ENCODE measurements at places on chromosomes 2 and 18.
A peak's percentile ranks its signal among the peaks of the same experiment; 100 is the strongest.

DNA sequence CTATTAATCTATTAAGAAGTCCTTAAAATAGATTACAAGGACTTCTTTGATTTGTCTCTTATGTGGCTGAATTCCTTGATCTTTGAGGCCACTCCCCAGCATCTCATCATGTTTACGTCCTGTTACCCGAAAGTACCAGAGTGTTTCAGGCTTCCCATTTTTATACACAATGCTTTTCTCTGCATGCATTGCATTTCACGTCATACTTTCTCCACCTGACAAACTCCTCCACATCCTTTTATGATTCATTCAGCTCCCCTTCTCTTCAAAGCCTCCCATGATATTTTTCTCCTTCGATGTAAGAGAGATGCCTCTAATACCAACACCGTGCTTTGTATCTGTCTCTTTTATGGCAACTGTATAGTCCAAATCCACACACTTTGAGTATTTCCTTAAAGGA, 379.0 kb upstream of the CRIM1 start:
- H3K27ac ChIP-seq = no peak overlapping the region
- no peak for DNase-seq
- H3K36me3 ChIP-seq = no peaks in the 10 kb centered on the region
- peaks cover 3% of the 10 kb centered on the region for H3K27me3 ChIP-seq
- H3K4me3 ChIP-seq = no peak overlapping the region

GRCh38 chr2:109582928-109583895, 30.6 kb downstream of the SEPTIN10 start:
- DNase-seq = no peak
- no peak overlapping the region for H3K4me3 ChIP-seq
- no peak overlapping the region for H3K27ac ChIP-seq
- no peaks in the 10 kb centered on the region for H3K4me1 ChIP-seq
- no peaks in the 10 kb centered on the region for H3K36me3 ChIP-seq

DNA sequence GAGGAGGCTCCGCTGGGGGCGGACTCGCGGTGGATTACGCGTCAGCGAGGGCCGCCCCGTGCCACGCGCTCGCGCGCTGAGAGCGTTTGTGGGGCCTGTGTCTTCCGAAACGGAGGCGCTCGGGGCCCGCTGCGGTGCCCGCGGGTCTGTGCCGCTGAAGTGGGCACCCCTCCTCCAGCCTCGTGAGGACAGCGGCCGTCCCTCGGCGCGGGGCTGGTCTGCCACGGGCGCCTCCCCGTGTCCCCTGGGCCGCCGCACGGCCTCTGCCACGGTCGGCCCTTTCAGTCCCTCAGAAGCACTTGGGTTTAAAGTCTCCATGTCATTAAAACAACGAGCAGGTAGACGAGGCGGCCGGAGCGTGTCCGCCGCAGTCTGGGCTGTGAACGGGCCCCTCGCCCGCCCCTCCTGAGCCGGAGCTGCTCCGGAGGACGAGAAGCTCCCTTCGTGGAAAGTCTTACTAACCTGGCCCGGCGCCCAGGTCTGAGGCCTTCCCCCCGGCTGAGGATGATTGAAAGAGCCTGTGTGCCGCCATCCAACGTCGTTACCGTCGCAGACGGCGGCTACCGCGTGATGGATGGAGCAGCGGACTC, 97.6 kb downstream of the NFATC1 start:
- peaks cover 43% of the 10 kb centered on the region for H3K4me1 ChIP-seq
- no peak for DNase-seq
- no peak overlapping the region for H3K27ac ChIP-seq
- H3K27me3 ChIP-seq = no peaks in the 10 kb centered on the region
- H3K36me3 ChIP-seq = peaks cover 45% of the 10 kb centered on the region
- H3K4me3 ChIP-seq = no peak overlapping the region

- H3K4me3 ChIP-seq = no peak overlapping the region
- H3K27me3 ChIP-seq = no peaks in the 10 kb centered on the region
- peaks cover 17% of the 10 kb centered on the region for H3K4me1 ChIP-seq
Observed at GRCh38 chr2:23944527-23944926, 4.3 kb downstream of the UBXN2A start.

GRCh38 chr18:6730416-6731221, 1.1 kb downstream of the ARHGAP28 start:
- no peak overlapping the region for H3K27ac ChIP-seq
- DNase-seq = no peak
- no peak overlapping the region for H3K4me3 ChIP-seq
- peaks cover 2% of the 10 kb centered on the region for H3K4me1 ChIP-seq

GRCh38 chr2:96218508-96219131, 10.0 kb upstream of the STARD7 start:
- no peaks in the 10 kb centered on the region for H3K36me3 ChIP-seq
- DNase-seq = no peak
- H3K4me1 ChIP-seq = no peaks in the 10 kb centered on the region
- no peak overlapping the region for H3K27ac ChIP-seq

DNA sequence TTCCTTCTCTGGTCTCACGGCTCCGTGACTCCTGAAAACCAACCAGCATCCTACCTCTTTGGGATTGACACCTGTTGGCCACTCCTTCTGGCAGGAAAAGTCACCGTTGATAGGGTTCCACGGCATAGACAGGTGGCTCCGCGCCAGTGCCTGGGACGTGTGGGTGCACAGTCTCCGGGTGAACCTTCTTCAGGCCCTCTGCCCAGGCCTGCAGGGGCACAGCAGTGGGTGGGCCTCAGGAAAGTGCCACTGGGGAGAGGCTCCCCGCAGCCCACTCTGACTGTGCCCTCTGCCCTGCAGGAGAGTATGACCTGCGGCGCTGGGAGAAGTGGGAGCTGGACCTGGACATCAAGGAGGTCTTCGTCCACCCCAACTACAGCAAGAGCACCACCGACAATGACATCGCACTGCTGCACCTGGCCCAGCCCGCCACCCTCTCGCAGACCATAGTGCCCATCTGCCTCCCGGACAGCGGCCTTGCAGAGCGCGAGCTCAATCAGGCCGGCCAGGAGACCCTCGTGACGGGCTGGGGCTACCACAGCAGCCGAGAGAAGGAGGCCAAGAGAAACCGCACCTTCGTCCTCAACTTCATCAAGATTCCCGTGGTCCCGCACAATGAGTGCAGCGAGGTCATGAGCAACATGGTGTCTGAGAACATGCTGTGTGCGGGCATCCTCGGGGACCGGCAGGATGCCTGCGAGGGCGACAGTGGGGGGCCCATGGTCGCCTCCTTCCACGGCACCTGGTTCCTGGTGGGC, 10.0 kb downstream of the PROC start:
- no peak overlapping the region for H3K27ac ChIP-seq
- DNase-seq = no peak
- H3K36me3 ChIP-seq = no peaks in the 10 kb centered on the region

DNA sequence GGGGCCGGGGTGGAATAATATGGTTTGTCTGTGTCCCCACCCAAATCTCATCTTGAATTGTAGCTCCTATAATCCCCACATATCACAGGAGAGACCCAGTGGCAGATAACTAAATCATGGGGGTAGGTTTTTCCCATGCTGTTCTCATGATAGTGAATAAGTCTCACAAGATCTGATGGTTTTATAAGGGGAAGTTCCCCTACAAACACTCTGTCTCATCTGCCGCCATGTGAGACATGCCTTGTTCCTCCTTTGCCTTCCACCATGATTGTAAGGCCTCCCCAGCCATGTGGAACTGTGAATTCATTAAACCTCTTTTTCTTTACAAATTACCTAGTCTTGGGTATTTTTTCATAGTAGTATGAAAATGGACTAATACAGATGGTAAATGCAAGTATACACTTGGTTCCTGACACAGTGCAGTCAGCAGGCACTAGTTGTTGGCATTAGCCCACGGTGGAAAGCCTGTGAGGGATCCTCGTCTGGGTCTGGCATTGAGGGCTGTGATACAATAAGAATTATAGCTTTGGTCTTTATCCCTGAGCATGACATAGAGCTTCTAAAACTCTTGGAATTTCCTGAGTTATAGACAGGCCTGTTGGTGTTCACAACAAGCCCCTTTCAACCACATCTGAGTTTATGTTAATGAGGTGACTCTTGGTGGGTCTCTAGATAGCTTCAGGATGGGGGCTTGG, 135.8 kb downstream of the CABLES1 start:
- H3K36me3 ChIP-seq = peaks cover 34% of the 10 kb centered on the region
- H3K4me1 ChIP-seq = peaks cover 31% of the 10 kb centered on the region
- no peak for DNase-seq
- no peaks in the 10 kb centered on the region for H3K27me3 ChIP-seq
- no peak overlapping the region for H3K4me3 ChIP-seq
- no peak overlapping the region for H3K27ac ChIP-seq

- no peak for DNase-seq
- H3K27me3 ChIP-seq = peaks cover 21% of the 10 kb centered on the region
- no peak overlapping the region for H3K27ac ChIP-seq
- no peak overlapping the region for H3K4me3 ChIP-seq
Observed at GRCh38 chr2:75464348-75464946, 96.3 kb downstream of the EVA1A start.

- no peak overlapping the region for H3K27ac ChIP-seq
- H3K4me3 ChIP-seq = no peak overlapping the region
- H3K36me3 ChIP-seq = peaks cover 34% of the 10 kb centered on the region
- DNase-seq = no peak
- no peaks in the 10 kb centered on the region for H3K27me3 ChIP-seq
- H3K4me1 ChIP-seq = no peaks in the 10 kb centered on the region
Observed at GRCh38 chr2:32456808-32457207, 100.0 kb downstream of the BIRC6 start.

GRCh38 chr2:69132960-69133590, 120.1 kb downstream of the ANTXR1 start:
- no peaks in the 10 kb centered on the region for H3K4me1 ChIP-seq

- DNase-seq = no peak
- peak overlapping the region; percentile 44 for H3K27ac ChIP-seq
- no peak overlapping the region for H3K4me3 ChIP-seq
- H3K36me3 ChIP-seq = peaks cover 18% of the 10 kb centered on the region
- no peaks in the 10 kb centered on the region for H3K27me3 ChIP-seq
Observed at GRCh38 chr18:24112464-24112863, 26.4 kb upstream of the CABYR start.

DNA sequence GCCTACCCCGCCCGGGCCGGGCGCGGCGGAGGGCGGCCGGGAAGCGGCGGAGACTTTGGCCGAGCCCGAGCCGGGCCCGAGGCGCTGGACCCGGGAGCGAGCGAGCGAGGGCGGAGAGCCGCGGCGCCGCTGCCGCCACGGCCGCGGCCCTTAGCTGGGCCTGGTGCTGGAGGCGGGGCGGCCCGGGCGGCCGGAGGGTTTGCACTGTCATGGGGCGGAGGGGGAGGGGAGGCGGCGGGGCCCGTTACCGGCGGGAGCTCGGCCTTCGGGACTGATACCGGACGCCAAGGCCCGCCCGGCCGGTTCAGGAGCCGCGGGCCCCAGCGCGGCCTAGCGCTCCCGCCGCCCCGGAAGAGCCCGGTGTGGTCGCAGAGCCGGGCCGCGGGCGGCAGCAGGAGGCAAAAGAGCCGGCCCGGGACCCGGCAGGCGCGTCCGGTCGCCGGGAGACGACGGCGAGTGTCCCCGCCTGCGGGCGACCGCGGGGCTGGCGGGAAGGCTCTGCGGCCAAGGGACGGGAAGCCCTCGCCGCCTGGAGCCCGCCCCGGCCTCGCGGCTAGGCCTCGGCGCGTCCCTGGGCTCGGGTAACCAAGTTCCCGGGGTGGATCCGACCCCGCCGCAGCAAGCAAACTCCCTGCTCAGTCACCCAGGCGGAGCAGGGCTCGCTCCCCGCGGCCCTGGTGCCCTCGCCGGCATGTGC, 697 bp downstream of the KCMF1 start:
- DNase-seq = peak; percentile 70
- peak overlapping the region; percentile 96 for H3K27ac ChIP-seq
- peaks cover 36% of the 10 kb centered on the region for H3K36me3 ChIP-seq
- peaks cover 61% of the 10 kb centered on the region for H3K4me1 ChIP-seq
- H3K4me3 ChIP-seq = peak overlapping the region; percentile 85

DNA sequence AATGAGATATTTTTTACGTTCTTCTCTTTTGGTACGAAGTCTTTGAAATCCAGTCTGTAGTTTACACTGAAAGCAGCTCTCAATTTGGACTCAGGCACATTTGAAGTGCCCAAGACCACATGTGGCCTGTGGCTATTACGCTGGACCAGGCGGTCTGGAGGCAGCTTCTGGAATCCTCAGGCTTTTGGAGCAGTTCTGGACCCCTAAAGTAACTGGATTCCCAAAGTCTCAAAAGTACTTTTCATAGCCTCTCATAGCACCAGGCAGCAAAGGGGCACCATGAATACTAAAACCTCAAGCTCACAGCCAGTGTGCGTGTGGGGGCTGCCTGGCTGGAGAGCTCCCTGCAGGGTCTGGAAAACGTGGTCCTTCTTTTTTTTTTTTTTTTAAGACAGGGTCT, 119.0 kb downstream of the SMAD7 start:
- H3K4me3 ChIP-seq = no peak overlapping the region
- peaks cover 76% of the 10 kb centered on the region for H3K4me1 ChIP-seq
- peak overlapping the region; percentile 99 for H3K27ac ChIP-seq
- DNase-seq = no peak
- H3K36me3 ChIP-seq = peaks cover 2% of the 10 kb centered on the region
- H3K27me3 ChIP-seq = no peaks in the 10 kb centered on the region

- H3K36me3 ChIP-seq = no peaks in the 10 kb centered on the region
- no peaks in the 10 kb centered on the region for H3K4me1 ChIP-seq
- no peak overlapping the region for H3K27ac ChIP-seq
- no peaks in the 10 kb centered on the region for H3K27me3 ChIP-seq
Observed at GRCh38 chr2:240873805-240874714, 5.4 kb downstream of the AGXT start.

- no peak overlapping the region for H3K4me3 ChIP-seq
- H3K27ac ChIP-seq = no peak overlapping the region
- no peak for DNase-seq
- peaks cover 3% of the 10 kb centered on the region for H3K36me3 ChIP-seq
Observed at GRCh38 chr2:227377467-227378351, 1.4 kb downstream of the TM4SF20 start.

GRCh38 chr2:1227274-1227900, 185.9 kb upstream of the TPO start:
- H3K4me1 ChIP-seq = no peaks in the 10 kb centered on the region
- no peaks in the 10 kb centered on the region for H3K36me3 ChIP-seq
- no peak overlapping the region for H3K27ac ChIP-seq
- DNase-seq = no peak
- no peaks in the 10 kb centered on the region for H3K27me3 ChIP-seq

DNA sequence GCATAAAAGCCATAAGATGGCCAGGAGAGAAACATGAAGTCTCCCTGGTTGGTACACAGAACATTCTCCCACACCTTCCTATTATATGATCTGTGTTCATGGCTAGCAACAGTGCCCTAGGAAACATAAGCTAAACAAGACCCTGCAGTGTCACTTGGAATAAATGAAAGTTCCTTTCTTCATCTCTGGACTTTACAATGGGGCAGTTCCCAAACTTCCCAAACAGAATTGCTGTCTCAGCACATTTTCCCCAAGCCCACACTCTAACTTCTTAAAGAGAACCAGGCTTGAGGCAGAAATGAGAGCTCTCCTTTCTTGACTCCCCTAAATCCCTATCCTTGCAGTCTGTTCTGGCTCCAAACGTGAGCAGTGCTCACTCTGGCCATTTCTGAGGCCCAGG, 173.2 kb upstream of the CREB1 start:
- no peaks in the 10 kb centered on the region for H3K36me3 ChIP-seq
- H3K27me3 ChIP-seq = no peaks in the 10 kb centered on the region
- no peak overlapping the region for H3K27ac ChIP-seq
- H3K4me3 ChIP-seq = no peak overlapping the region

DNA sequence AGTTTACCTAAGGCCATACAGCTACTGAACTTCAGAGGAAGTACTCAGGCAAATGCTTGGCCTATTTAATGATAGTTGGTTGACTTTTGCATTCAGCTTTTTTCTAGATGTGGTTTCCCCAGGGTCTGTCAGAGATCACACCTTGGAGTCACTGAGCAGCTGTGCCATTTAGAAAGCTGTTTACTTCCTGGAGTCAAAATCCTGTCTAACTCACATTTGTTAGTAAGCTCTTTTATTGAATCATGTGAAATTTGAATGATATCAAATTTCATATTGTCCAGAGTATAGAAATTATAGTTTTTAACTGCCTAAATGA, 7.6 kb upstream of the TRIB2 start:
- no peak overlapping the region for H3K27ac ChIP-seq
- no peak for DNase-seq
- H3K4me1 ChIP-seq = peaks cover 44% of the 10 kb centered on the region
- H3K36me3 ChIP-seq = peaks cover 2% of the 10 kb centered on the region
- no peak overlapping the region for H3K4me3 ChIP-seq
